Retinal pigment epithelial cell (primary cell): ENCODE measurements at places on chromosomes 2 and 18.

DNA sequence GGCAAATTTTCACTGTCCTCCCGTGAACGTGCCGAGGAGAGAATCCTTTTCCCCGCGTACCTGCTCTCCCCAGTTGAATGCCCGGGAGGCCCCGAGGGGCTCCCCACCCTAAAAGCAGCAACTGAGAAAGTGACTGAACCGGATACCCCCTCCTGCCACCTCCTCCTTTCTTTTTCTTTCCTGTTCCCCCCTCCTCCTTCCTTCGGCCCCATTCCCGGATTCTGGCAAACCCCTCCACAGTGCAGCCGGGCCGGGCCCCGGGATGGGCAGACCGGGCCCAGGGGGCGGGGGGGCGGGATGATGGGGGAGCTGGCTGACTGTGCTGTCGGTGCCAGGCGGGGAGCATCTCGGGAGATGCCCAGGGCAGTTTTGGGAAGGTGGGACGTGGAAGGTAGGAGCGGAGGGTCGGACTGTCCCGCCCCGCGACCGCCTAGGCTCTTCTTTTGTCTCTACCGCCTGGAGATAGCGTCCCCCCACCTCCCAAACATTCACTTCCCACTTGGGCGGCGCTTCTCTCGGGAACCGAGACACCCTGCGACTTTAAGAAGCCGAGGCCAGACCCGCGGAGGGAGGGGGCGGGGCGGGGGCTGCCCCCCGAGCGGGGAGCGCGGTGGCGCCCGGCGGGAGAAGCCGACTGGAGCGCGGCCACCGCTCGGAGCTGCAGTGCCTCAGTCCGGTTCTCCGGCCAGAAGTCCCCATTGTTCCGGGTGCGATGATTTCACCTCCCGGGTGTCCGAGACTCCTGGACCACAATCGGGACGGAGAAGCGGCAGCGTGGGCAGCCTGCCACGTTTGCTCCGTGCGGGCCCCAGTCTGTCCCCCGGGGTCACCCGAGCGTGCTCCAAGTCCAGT is 8.2 kb downstream of the DLX2 start:
- DNase-seq = no peak

GRCh38 chr18:63293935-63294334 is 25.6 kb downstream of the BCL2 start:
- DNase-seq = no peak

DNA sequence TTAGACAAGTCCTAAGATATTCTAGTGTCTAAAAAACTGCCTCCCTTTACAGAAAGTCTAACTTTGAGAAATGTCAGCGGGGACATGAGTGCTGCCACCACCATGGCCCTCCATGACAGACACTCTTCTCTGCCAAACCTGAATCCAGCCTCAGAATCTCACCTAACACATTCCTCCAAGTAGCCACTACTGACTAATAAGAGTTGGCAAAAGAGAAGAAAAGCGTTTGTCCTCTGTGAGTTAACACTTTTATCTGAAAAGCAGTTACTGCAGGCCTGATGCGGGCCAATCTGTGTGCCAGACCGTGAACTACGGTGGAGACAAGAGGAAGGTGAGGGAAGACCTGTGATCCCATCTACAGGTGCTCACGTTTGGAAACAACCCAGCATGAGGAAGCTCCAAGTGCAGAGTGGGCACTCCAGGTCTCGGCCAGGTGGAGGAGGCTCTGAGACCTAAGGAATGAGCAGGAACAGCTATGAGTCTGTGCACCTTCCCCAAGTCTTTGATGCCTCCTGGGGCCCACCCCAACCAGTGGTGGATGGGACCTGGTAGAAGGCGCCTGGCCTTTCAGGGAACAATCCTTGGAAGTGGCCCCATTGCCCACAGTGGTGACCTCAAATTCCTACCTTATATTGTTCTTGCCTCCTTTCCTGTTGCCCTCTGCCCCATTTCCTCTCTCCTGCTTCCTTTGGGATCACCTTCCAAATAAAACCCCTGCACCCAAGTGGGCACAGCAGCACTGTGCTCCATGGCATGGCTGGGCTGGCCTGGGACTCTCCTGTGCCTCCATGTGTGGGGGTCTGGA is 91.6 kb downstream of the BIN1 start:
- DNase-seq = no peak

GRCh38 chr2:238409341-238410199 is 17.2 kb upstream of the ASB1 start:
- DNase-seq = no peak

DNA sequence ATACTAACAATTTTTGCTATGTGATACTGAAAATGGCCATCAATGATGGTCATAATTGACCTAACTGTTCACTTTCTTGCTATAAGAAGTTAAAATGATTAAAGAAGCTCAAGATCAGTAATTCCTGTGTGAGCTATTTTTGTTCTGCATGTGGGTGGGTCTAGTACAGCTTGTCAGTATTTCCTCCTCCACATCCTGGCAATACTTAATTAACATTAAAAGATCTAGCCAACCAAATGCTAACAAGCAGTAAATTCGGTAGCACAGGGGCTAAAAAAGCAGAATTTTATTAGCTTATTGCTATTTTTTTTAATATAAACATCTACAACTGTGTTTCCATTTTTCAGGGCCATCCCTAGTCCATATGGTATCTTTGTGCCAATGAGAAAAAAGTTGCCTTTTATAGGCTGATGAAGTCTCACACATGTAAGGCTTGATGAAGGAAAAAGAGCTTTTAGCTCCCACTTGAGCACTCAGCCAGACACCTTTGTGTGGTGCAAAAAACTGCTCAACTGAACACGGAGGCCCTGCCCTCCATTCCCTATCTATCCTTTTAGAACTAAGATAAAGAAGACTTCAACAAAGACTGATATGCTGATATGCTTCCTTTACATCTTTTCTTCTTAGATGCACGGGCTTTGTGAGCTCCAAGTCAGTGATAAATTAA is 4.9 kb upstream of the PNO1 start:
- DNase-seq = no peak

GRCh38 chr2:54708584-54709335 is 14.7 kb upstream of the EML6 start:
- DNase-seq = no peak

DNA sequence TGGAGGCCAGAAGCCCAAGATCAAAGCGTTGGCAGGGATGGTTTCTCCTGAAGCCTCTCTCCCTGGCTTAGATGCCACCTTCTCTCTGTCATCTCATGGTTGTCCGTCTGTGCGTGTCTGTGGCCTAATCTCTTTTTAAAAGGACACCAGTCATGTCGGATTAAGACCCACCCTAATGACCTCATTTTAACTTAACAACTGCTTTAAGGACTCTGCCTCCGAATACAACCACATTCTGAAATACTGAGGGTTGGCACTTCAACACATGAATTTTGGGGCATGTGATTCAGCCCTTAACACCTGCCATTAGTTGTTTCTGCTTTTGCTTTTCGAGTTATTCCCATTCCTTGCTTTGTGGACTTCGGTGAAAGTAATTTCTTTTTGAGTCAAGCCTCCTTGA is 97.8 kb upstream of the SMIM21 start:
- DNase-seq = no peak

DNA sequence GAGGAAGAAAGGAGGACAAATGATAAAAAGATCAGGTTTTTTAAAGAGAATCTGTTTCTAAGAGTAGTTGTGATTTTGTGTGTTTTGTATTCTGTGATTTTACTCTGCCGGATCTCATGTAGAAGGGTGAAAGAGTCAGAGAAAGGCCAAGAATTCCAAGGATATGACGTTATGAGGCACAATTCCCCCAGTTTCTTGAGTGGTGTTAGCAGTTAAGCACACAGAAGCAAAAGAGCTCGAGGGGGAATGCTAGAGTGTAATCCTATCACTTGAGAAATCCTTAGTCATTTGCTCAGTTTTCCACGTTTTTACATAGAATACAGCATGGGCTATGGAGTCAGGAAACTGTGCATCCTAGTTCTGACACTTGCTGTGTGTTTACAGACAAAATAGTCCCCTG is 34.8 kb downstream of the METTL4 start:
- peak; percentile 86 for DNase-seq

DNA sequence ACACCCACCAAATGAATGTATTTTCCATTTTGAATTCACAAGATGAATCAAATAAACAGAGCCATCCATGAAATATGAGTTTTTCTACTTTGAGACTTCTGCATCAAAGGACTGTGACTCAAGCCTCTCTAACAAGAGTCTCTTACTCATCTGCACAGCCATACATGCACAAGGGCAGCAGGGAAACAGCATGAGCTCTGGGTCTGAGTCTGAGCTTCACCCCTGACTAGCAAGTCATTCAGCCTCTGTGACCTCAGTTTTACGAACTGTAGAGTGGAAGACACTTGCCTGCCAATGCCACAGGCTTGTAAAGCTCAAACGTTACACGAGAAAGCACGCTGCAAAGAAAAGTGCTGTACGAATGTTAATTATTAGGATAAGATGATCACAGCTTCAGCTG is 42.9 kb downstream of the MREG start:
- no peak for DNase-seq

DNA sequence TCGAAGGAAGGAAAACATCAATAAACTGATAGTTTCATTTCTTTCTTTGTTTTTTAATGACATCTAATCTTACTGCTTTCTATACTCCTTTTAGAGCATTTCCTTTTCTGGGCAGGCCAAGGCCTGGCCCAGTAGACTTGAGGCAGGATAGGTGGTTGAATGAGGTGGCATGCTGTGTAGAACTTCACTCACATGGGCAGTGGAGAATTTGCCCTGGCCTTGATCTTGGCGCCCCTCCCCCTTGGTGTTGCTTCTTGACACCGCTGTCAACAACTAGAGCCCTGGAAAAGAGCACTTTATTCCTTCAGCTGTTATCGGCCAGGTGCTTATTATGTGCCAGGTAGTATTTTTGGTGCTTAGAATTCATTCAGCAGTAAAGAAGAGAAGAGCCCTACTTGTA is 37.4 kb downstream of the XRCC5 start:
- DNase-seq = no peak

- no peak for DNase-seq
These were observed 123.9 kb upstream of the HAAO start for GRCh38 chr2:42916324-42916723.

DNA sequence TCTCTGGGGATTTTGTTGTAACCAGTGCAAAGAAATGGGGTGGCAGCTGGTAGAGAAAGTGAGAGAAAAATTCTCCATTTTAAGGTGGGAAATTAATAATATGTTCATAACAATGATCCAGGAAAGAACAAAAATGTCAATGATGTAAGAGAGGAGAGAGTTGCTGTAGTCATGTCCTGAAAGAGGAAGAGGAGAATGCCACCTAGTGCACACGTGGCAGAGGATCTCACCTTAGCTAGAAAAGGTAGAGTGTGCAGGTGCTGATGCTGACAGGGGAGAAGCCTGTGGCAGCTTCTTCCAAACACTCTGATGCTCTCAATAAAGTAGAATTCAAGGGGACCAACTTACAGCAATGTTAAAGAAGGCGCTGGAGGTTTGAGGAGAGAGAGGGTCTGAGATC is 282.9 kb upstream of the PKDCC start:
- no peak for DNase-seq

- no peak for DNase-seq
These were observed 96.8 kb downstream of the POLE4 start for GRCh38 chr2:75055142-75055819.

DNA sequence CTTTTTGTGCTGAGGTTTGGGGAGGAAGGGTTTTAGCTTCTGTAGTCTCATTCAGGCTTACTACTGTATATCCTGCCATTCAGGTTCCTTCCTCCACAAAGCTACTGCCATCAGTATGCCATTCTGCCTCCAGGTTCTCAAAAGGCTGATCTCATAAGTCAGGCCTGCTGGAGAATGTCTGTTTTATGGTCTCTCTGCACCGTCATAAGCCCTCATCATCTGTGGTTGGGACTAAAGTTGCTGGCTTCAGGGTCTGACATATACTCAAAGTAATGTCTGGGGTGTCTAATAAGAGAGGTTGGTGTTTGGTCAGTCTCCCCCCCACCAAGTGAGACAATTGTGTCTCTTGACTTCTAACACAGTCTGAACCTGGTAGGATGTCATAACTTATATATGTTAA is 36.2 kb upstream of the CCBE1 start:
- no peak for DNase-seq

DNA sequence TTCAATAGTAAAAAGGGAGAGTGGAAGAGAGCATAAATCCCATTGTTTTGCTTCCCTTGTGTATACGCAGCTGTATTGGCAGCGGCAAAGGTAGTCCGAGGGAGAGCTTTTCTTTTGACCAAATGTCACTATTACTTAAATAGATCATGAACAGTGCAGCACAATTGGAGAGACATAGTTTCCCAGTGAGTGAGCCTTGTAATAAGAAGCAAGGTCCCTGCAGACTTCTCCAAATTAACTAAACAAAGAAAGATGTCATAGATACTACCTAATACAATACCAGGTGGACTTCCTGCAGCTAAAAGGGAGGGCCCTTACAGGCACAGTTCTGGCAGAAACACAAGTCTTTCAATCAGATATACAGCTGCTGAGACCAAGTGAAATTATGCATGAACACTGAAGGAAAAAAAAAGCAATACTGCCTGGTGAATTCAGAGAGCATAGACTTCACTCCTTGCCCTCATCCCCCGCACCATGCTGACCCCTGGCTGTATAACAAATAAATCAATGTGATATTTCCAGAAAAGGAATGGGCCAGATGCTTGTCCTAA is 404.7 kb upstream of the CDH2 start:
- no peak for DNase-seq

DNA sequence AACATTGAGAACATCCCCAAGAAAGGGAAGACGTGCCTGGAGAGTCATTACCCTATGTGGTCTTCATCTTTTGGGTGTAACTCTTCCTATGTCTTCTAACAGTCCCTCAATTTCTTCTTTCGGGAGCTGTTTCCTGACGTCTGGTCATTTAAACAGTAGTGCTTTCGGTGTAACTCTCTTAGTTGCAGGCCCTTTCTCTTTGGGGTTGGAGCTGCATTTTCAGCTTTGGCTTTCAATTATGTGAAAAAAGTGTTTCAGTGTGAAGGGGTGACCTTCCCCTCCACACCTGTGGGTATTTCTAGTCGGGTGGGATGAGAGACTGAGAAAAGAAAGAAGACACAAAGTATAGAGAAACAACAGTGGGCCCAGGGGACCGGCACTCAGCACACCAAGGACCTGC is 105.9 kb downstream of the CERS6 start:
- no peak for DNase-seq

- no peak for DNase-seq
These were observed 374.2 kb upstream of the ID2 start for GRCh38 chr2:8307606-8308180.

- DNase-seq = no peak
These were observed 500.2 kb upstream of the TNP1 start for GRCh38 chr2:217360111-217360510.

GRCh38 chr2:211455216-211455841 is 898.9 kb downstream of the CPS1 start:
- DNase-seq = peak; percentile 8

DNA sequence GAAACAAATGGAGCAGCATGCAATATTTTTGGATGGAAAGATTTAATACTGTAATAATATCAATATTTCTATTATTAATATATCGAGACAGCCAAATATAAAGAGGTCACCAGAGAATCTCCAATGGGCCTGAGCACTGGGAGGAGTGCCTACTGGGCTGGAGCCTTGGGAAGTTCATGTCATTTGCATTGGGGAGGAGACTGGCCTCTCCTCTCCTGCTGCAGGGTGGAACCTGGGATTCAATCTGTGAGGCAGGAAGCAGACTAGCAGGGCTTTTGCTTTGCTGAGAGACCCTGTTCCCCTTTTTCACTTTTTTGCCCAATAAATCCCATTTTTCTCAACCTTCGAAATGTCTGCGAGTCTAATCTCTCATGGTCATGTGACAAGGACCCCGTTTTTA is 390.6 kb upstream of the CYRIA start:
- DNase-seq = no peak
